NCI-H1436 (cell line): ENCODE measurements at places on chromosomes 11 and 22.

- no peak for DNase-seq
Observed at GRCh38 chr11:986270-986951, 50.1 kb downstream of the MUC6 start.

- no peak for DNase-seq
Observed at GRCh38 chr11:72083414-72083813, 2.8 kb downstream of the LRRC51 start.

DNA sequence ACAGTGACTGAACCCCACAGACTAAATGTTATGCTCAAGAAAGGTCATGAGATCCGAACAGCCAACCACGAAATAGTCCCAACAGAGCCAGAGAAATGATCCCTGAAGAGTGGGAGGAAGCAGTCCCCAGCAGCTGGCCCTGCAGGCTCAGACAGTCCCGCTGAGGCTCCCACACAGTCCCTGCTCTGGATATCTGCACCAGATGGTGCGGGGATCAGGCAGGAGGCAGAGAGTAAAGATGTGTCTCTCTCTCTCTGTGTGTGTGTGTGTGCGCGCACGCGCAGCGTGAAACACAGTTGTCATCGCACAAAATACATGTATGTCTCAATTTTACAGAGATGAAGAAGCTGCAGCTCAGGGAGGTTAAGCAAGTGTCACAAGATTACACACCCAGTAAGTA is 27.9 kb downstream of the GUCY1A2 start:
- no peak for DNase-seq

DNA sequence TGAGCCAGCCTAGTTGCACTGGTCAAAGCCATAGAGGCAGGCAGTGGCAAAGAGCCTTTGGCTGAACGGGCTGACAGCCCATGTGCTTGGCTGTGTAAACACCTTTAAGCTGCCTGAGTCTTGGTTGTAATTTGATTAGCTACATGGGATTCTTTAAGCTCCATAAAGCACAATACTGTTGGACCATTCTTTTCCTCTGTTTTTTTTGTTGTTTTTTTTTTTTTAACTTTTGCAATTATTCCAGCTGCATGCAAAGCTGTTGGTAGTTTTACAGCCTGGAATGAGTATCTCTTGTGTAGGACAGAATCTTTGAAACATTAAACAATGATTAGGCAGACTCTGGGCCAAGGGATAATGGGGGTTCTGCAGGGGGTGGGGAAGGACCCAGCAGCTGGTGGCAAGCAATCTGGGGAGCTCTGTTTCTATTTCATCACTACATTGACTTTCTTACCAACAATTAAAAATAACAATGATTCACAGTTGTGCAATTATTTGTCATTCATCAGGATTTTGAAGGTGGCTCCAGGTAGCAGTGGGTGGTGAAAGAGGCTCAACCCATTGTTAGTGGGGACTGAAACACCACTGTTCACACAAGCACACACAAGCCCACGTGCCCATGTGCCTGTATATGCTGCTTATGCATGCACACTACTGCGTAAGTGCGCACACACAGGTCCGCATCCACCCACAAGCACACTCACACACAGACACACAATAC is 69.5 kb upstream of the CSNK2A3 start:
- DNase-seq: no peak

DNA sequence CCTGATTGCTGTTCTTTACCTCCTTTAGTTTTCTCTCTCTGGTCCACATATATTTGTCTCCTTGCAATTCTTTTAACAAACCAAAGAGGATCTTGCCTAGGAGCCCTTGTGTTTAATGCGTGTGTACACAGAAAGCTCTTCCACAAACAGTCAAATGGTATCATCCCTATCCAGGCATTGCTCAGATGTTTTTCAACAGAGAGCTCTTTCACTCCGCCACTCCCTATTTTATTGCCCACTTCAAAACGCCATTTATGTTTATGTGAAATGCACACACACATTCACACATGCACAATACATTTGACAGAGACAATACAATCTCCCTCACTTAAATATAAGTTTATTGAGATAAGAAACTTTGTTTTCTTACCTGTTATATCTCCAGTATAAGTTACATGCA is 4.7 kb downstream of the OR5AP2 start:
- DNase-seq: no peak

GRCh38 chr22:20571531-20572007 is 64.2 kb downstream of the MED15 start:
- DNase-seq: peak; percentile 7

DNA sequence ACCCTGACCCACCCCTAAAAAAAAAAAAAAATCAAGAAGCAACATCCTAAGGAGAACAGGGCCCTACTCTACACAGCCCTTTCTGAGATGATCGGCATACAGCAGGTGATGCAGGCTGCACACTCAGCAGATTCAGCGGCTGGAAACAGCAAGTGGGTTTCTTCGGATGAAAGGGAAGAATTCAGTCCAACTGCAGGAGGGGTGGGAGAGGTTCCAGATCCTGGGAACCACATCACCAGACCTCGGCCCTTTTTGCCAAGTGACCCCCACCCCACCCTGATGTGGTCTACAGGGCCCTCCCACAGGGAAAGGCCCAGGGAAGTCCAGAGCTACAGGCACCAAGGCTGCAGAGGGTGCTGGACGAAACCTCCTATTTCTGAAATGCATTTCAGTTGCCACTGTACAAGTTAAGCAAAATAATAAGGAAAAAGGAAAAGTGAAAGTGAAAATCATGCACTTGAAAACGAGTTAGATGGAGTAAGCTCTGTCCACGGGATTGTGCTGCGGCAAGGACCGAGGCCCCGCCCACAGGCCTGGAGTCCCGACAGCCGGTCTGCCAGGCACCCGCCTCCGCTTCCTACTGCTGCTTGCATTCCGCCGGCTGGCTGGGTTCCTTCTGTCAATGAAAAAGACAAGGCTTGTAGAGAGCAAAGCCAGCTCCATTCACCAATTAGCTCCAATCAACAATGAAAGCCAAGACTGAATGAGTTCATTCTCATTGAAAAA is 16.0 kb upstream of the PHLDA2 start:
- DNase-seq: no peak

- DNase-seq: peak; percentile 94
Observed at GRCh38 chr11:112404112-112404511, 143.5 kb upstream of the PLET1 start.

- no peak for DNase-seq
Observed at GRCh38 chr11:131855320-131855719, 484.9 kb downstream of the NTM start.

- peak; percentile 60 for DNase-seq
Observed at GRCh38 chr11:46826310-46827044, 19.6 kb downstream of the CKAP5 start.

DNA sequence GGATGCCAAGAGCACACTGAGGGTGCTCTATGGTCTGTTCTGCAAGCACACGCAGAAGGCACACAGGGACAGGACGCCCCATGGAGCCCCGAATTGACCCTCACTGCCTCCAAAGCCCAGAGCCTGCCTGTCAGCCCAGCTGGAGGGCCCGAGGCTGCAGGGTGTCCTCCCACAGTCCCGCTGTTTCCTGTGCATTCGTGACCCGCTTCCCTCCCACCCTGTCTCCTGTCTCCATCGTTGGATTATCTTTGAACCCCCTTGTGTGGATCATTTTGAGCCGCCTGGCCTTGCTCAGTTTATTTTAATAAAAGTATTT is 25.6 kb downstream of the PARVG start:
- DNase-seq: no peak

- DNase-seq: no peak
Observed at GRCh38 chr11:2699185-2699530, 636 bp downstream of the KCNQ1OT1 start.

DNA sequence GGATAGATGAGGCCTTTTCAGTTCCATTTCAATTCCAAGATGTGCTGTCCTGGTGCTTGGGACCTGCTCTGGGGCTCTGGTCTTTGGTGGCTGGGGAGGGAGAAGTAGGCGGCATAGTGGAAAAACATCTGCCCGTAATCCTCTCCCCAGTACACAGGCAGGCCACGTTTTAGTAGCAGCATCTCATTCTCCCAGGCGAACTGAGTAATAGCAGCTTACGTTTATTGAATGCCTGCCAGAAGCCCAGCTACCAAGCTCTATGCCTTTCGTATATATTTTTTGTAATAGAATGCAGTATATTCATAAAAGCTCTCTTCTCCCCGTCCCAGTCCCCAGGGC is 11.4 kb downstream of the ACO2 start:
- DNase-seq: no peak

- DNase-seq: peak; percentile 24
Observed at GRCh38 chr11:13335319-13335718, 57.7 kb downstream of the BMAL1 start.

DNA sequence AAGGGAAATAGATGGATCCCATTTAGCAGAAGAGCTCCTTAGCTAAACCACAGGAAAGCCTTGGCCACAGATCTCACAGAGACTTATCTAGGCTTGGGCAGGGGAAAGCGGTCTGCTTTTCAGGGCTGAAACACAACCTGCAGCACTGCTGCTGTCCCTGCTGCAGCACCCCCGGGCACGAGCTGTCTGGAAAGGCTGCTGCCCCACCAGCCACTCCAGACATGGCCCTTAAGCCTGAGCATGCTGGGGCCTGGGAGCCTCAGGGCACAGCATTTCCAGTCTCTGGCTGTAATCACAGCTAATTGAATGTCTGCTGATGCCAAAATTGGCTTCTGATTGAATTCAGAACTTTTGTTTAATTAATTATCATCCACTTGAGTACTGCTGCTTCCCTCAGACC is 115.0 kb downstream of the TMPRSS5 start:
- DNase-seq: peak; percentile 63

- no peak for DNase-seq
Observed at GRCh38 chr22:17079572-17079971, 5.2 kb upstream of the IL17RA start.

- DNase-seq: no peak
Observed at GRCh38 chr11:68598816-68599653, 85.3 kb upstream of the GAL start.

GRCh38 chr11:17581036-17581731 is 34.1 kb downstream of the OTOG start:
- no peak for DNase-seq

DNA sequence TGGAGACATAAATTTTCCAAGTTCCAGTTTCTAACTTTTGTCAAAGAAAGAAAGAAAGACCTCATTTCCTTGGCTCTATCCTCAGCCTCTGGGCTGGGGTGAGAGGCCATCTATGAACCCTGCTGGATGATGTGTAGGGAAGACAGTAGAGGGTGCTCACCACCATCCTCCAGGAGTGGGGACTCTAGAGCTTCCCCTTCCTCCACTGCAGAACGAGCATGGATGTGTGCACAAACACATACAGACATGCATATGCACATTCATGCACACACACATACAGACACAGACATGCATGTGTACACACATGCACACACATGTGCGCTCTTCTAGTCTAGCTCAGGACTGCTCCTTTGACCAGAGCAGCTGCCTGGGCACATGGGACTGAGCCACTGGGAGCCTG is 565.8 kb downstream of the BUD13 start:
- DNase-seq: no peak

- no peak for DNase-seq
Observed at GRCh38 chr11:93481696-93482095, 61.5 kb downstream of the SMCO4 start.

DNA sequence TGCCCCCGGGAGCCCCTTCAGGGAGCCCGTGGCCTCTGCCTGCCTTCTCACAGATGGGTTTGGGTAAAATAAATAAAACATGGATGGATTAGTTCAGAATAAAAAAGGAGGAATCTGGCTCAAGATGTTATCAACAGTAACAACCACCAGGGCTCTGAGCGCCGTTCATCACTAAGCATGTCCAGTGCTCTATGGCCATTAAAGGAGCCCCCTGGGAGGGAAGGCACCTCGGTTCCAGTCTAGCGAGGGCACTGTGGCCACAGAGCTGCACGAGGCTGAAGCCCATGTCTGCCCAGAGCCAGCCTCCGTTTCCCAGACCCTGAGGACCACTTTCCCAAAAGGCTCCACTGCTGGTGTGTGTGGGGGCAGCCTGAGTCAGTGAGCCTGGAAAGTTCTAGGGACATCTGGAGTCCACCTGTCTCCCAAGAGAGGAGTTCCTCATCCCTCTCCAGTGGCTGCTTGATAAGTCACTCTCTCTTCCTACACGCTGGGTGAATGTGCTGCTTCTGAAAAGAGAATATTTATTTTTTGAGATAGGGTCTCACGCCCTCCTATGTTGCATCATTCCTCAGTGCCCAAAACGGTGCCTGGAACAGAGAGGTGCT is 614.6 kb downstream of the TBC1D22A start:
- DNase-seq: no peak

- DNase-seq: no peak
Observed at GRCh38 chr11:74316772-74317505, 5.5 kb upstream of the P4HA3 start.

DNA sequence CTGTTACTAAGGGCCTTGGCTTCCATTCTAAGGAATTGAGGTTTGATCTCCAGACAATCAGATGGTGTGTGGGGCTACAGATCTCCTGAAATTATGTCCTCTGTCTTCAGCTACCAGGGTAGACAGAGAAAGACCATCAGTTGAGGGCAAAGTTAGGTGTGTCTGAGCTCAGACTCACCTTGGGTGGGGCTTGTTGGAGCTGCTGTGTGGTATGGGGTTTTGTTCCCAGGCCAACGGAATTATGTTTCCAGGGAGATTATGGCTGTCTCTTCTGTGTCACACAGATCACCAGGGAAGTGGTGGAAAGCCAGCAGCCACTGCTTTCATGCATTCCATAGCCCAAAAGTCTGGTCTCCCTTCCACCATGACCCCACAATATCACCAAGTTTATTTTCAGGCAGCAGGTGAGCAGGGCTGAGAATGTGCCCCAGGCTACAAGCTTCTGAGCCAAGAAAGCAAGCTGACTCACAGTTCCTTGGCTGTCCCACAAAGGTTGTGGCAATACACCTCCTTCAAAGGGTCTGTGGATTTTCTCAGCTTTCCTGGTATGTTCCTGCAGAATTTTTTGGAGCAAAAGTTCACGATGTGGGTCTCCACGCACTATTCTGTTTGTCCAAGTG is 714.9 kb downstream of the LUZP2 start:
- no peak for DNase-seq

DNA sequence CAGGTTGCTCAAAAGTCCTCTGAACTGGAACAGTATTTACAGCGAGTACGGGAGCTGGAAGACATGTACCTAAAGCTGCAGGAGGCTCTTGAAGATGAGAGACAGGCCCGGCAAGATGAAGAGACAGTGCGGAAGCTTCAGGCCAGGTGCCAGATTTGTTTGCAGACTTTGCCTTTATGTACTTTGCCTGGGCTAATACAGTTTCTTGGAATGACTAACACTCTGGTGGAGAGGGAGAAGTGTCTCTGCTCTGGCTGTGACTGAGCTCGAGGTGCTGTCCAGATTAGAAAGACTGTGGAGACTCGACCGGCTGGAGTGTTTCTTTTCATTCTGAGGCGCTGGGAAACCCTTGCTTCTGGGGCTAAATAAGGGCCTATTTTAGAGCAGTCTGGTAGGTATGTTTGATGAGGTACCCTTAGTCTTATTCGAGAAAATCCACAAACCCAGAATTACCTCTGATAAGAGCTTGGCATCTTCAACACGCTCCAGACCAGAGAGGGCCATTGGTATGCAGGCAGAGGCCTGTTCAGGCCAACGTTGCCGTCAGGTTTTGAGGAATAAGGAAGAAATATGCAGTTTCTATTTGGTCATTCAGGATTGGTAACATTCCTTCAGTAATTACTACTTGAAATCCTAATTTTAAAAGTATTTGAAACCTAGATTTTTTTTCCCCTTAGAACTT is 76.5 kb downstream of the SWAP70 start:
- no peak for DNase-seq

- no peak for DNase-seq
Observed at GRCh38 chr22:25166266-25167040, 33.2 kb upstream of the CRYBB3 start.
